ENCODE measurements at places on chromosomes 1 and 21.

DNA sequence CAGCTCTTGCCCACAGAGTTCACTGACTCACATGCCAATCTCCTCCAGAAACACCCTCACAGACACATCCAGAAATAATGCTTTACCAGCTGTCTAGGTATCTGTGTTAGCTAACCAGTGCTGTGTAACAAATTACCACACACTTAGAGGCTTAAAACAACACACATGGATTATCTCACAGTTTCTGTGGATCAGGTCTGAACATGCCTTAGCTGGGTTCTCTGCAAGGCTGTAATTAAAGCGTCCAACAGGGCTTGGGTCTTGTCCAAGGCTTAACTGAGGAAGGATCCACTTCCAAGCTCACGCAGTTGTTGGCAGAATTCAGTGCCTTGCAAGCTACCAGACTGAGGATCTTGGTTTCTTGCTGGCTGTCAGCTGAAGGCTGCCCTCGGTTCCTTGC lies 92.5 kb upstream of the RGS4 start:
- DNase-seq, result no peak

DNA sequence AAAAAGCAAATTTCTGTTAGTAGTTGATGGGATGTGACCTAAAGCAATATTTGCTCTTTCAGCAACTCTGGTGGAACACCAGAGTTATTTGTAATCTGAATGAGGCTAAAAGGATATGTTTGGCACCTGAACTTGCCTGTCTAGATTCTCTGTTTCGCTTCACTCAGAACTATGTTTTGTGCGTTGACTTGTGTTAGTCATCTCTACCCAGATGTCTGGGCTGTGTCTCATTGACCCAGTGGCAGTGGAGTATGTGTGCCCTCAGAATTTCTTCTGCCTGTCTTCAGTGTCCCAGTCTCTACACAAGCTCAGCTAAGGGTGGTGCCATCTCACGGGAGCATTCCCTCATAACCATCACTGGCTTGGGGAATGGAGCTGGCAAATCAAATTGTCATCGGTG lies 13.9 kb downstream of the KCNK1 start:
- DNase-seq, result no peak

DNA sequence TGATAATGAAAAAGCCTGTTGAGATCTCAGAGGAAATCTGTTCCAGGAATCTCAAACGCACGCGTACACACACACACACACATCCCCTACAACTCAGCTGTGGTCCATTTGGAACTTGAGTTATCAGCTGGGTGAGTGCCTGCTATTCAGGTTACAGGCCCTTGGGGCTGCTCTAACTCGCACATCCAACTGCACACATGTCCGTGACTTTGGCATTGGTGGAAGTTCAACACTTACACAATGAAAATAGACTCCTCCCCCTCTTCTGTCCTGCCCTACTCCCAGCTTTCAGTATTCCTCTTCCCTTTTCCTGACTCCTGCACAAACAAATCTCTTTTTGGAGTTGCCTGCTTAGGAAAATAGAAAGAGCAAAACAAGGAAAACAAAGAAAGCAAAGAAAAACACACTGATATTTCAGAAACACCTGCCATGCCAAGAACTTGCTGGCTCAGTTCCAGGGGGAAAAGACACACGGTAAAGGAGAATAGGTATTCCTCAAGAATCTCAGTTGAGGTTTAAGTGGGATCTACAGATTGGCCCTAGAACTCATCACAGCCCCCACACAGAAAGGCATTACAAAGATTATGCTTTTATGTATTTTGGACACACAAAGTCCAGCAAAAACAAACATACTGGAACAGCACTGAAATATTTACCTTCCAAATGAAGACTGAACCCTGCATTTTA lies 140.9 kb downstream of the TGFBR3 start:
- peak; percentile 61 for DNase-seq

DNA sequence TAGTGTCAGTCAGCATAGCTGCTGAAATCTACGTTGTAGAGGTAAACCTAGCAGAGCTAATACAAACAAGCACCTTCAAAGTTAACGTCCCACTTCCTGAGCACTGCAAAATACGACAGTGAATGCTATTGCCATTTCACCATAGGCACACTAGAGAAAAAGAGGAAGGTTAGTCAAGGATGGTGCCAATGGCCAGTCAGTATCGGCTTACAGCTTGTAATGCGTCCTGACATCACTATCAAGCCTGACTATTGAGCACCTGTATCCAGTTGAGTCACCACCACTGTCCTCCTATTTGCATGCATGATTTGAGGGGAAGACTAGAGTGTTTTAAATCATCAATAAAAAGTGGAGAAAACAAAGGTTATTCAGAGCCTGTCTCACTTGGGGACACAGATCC lies 34.4 kb downstream of the NUCKS1 start:
- DNase-seq, result no peak
